ENCODE measurements at places on chromosomes 13 and 19.

DNA sequence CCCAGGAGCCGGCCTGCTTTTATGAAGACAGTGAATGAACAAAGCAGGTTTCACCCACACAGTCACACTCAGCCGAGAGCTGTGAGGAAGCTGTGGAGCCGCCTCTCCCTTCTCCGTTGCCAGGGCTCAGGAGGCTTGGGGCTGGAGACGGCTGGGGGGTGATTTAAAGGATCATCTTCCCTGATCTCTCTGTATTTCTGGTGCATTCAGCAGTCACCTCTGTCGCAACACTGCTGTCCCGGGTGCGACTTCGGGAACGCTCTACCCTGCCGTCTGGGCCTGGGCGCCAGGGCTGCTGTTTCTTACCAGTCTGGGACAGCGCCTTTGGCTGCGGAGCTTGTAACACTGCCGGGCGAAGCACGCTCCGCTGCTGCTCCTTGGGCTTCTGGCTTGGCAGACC is 18.1 kb downstream of the CAPS start:
- no peak for DNase-seq

- DNase-seq = no peak
These were observed 4.2 kb downstream of the BLOC1S3 start for GRCh38 chr19:45182758-45183157.

GRCh38 chr19:53057904-53058580 is 13.5 kb downstream of the ERVV-2 start:
- no peak for DNase-seq

DNA sequence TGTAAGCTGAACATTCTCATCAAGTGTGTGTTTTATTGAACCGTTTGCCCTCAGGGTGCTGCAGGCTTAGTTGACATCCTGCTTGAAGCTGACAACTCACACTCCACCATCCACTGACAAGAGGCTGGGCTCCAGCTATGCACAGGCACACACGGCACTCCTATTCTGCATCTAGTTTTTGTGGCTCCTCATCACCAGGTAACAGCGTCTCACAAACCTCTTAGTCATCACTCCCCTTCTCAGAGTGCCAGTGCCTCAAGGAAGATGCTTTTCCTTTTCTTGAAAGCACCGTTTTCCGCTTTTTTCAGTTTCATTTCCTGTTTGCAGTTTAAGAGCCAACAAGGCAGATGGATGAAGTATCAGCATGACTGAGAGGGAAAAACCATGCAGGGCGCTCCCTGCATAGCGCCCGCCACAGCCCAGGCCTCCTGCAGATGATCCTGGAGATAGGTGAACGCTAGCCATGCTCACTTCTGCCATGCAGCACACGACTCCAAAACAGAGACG is 491.2 kb downstream of the COG6 start:
- no peak for DNase-seq

DNA sequence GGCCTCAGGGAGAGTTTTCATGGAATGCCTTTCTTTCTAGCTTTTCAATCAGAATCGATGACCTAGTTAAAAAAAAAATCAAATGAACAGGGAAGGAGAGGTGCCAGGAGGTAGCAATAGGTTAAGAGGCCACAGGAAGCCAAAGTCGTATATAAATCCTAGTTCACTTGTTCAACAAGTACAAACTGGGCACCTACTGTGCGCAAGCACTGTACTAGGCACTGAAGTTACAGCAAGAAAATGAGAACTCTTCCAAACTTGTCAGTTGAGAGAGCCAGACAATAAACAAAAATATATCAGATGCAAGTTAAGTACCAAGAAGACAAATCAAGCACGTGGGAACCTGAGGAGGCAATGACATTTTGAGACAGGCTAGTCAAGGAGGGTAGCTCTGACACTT is 6.1 kb downstream of the SUGP2 start:
- DNase-seq = no peak
